ENCODE measurements at places on chromosomes 13 and 19.

DNA sequence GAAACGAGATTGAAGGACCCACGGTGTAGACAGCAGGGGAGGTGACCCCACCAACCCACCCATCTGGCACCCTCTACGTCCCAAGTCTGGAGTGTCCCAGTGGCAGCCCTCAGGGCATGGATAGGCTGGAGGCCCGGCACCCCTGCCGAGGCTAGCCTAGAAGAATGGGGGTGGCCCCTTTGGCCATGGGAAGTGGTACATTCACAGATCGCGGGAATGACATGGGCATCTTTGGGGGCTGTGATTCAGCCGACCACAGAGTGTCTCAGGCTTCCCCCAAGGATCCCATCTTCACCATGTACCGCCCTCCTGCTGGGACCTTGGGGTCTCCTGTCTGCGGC is 11.3 kb upstream of the MKNK2 start:
- DNase-seq: no peak

DNA sequence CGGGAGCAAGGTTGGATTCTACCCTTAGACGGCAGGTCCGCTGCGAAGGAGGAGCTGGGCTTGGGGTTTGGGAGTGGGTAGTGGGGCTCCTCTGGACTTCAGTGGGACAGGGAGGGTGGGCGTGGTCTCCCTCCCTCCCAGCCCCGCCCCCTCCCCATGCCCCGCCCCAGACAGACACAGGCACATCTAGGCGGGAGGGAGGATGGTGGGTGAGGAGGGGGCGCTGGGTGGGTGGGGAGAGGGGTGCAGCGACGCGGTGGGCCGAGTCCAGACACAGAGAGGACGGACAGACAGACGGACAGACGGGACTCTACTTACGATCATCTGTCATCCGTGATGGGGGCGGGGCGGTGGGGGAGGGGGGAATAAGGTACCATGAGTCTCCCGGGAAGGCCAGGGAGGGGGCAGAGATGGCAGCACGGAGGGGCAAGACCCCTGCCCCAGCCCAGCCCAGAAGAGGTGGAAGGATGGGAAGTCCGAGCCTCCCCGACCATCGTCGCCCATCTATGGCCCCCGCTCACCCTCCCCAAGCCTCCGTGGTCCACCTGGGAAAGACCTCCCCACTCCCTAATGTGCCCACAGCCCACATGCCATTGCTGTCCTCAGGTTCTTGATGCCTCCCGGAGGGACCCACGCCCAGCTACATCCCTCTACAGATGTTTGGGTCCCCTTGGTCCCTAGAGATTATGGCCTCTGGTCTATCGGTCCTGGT is 64.8 kb downstream of the UNC13A start:
- no peak for DNase-seq

DNA sequence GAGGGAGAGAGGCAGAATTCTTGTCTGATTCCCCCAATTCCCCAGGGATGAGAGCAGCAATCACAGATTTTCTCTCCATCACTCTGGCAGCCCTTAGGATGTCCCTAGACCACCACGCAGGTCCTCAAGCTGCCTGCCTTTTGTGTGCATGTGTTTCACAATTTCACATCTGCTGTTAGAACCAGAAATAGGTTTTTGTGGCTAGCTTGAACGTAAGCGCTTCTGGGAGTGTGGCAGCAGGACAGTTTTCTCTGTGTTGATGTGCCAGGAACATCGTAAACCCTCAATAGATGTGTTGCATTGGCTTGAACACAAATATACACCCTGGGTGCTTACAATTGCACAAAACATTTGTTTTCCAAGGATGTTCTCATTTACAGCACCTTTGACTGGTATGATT is 78.8 kb upstream of the TMTC4 start:
- no peak for DNase-seq

DNA sequence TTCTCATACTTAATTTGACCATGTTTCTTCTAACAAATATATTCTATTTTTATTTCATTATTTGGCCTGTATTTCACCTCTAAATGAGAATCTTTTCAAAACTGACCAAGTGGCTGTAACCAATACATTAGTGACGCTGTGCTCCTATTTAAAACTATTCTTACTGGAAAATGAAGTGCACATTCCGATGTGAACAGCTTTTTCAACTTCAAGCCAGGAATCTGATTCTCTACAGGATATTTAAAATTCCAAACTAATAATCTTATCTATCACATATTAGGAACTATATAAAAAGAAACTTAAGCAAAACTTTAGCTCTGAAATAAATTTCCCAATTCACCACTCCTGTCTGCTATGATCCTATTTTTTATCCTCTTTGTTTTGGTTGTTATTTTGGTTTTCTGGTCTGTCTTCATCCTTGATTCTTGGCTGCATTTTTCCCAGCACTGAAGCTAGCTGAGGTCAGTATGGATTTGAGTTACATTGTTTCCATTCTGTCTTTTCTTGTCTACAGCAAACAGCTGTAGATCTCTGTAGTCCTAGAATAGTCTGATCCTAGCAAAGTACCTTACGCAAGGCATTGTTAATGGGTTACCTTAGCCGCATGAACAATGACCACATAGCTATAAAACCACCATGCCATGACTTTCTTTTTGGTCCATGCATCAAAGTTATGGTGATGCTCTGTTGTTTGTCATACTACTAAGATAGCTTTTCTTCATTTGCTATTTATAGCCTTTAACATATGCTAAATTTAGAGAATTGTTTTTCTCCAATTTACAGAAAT is 748.6 kb upstream of the SPRY2 start:
- DNase-seq: no peak

DNA sequence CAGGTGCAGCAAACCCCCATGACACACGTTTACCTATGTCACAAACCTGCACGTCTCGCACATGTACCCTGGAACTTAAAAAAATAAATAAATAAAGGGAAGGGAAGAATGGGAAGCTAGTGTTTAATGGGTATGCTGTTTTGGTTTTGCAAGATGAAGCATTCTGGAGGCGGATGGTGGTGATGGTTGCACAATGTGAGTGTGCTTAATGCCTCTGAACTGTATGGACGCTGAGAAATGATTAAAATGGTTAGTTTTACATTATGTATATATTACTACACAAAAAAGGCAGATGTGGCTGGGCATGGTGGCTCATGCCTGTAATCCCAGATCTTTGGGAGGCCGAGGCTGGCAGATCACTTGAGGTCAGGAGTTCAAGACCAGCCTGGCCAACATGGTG is 17.8 kb downstream of the NFILZ start:
- no peak for DNase-seq

- DNase-seq: no peak
Measured at GRCh38 chr13:53266757-53267156, 238.1 kb downstream of the OLFM4 start.

- no peak for DNase-seq
Measured at GRCh38 chr13:95356916-95357315, 55.7 kb upstream of the ABCC4 start.

- no peak for DNase-seq
Measured at GRCh38 chr19:49853852-49854377, 3.0 kb downstream of the PTOV1 start.

DNA sequence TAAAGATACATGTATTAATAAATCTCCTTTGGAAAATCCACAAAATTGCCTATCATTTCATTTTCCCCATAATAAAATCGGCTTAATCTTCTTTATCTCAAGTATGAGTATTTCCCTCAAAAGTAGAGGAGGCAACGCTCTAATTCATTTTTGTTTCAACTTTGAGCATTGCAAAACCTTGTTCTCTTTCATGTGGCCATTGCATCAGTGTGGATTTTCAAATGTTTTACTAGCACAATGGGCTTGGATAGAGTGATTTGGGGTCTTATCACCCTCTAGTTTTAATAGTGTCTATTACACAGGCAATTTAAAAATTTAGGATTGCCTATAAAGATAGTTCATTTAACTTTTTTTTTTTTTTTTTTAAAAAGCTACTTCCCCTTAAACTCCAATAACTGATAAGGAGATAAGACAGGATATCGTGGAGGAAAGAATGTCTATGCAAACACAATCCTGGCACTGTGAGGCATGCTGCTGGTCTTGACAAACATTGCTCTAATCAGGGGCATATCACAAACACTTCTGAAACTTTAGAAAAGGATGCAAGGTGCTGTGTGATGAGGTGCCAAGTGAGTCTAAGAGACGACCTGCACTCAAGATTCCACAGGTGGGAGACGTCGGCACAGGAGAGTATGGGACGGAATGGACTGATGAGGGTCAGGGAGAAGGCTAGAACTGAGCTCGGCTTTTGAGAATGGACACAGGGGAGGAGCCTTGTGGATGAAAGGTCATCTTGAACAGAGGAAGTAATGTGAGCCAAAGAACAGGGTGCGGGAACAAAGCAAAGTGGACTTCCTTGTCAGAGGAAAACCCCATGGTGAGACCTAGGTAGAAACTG is 199.7 kb downstream of the IRS2 start:
- DNase-seq: no peak

DNA sequence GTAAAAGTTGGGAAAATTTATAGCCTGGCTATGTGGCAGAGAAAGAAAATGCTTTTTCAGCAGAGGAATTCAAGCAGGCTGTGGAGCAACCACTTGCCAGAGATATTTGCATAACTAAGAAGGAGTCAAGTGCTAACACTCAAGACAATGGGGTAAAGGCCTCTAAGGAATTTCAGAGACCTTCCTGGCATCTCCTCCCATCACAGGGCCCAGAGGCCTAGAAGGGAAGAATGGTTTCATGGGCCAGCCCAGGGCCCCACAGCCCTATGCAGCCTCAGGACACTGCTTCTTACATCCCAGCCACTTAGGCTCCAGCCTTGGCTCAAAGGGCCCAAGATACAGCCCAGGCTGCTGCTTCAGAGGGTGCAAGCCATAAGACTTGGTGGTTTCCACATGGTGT is 14.3 kb downstream of the SLC15A1 start:
- no peak for DNase-seq

DNA sequence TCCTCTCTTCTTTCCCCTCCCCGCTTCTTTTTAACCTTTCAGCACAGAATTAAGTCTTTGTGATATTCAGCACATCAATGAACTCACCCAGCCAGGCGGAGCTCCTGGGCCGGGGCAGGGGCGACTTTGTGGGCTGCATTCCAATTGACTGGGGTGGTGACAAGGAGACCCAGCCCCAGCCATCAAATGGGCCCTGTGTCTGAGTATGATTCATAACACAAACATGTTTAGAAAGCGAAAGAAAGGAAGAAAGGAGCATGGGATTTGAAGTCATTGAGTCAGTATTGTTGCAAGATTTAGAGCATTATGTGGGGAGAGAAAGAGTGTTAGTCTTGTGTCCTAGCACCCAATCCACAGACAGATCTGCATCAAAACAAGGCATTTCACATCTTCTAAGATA is 185.3 kb downstream of the LHFPL6 start:
- DNase-seq: no peak

DNA sequence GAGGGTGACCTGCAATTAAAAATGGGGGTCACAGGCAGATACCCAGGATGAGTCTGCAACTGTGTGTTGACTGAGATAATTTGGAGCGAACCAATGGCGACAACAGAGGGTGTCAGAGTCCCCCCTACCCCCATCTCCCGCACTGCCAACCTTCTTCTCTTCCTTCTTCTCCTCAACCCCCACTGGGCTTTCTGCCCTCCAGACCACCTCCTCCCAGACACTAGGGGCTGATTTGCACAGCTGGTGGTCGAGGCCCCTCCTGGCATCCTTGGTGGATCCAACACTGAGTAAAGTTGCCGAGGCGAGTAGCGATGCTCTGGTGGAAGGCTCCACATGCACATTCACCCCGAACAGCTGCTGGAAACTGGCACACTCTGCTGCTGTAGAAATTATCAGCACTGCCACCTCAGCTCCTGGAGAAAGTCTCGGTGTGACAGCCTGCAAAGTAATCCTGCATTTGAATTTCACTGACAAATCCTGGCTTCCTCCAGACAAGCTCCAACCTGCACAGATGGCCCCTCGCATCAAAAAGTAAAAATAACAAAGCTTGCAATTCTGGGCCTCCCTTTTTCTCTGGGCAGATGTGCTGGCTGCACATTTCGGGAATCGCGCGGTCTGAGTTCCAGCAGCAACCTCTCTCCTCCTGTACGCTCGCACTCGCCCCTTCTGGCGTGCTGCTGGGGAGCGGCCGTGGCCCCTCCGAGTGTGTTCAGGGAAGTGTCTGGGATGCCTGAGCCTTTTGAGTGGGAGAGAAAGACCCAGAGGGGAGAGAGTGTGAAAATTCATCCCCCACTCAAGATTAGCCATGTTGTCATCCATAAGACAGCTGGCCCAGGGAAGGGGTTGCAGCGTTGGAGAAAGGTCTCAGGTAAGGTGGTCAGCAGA is 28.5 kb downstream of the CCNE1 start:
- DNase-seq: no peak
